Cardiac fibroblast (primary cell): ENCODE measurements at places on chromosomes 16 and 17.

GRCh38 chr16:72884037-72884436 lies 163.9 kb downstream of the ZFHX3 start:
- peak; percentile 47 for DNase-seq

GRCh38 chr16:19515757-19516156 lies 6.1 kb downstream of the GDE1 start:
- no peak for DNase-seq

DNA sequence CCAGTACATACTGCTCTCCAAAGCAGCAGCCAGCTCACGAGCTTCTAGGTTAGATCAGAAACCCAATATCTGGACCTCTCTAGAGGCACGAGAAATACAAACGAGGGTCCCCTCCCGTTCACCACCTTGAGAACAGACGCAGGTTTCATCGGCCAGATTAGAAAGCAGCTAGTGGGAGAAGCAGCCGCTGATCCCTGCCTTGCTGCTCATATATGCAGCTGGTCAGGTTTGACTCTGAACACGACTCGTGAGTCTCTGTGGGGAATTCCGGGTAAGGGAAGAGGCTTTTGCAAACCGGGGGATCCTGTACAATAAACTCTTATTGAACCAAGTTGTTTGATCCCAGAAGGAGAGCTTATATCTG lies 1.6 kb downstream of the VAT1L start:
- no peak for DNase-seq

- peak; percentile 52 for DNase-seq
Measured at GRCh38 chr17:78241277-78242023, 10.0 kb downstream of the TMEM235 start.

GRCh38 chr16:78844682-78845081 lies 745.2 kb downstream of the WWOX start:
- no peak for DNase-seq

DNA sequence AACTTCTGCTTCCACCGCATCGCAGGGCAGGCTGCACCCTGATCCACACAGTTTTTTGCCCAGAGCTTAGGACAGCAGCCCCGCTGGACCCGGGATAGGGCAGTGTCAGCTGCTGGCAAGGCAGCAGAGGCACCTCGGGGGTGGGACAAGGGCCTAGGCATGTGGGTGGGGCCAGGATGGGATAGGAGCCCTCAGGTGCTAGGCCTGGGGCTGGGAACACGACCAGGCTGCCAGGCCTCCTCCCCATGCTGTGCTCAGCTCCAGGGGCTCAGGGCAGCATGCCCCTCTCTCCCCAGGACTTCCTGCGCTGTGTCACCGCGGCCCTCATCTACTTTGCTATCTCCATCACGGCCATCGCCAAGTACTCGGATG lies 4.6 kb downstream of the CMTM3 start:
- no peak for DNase-seq

DNA sequence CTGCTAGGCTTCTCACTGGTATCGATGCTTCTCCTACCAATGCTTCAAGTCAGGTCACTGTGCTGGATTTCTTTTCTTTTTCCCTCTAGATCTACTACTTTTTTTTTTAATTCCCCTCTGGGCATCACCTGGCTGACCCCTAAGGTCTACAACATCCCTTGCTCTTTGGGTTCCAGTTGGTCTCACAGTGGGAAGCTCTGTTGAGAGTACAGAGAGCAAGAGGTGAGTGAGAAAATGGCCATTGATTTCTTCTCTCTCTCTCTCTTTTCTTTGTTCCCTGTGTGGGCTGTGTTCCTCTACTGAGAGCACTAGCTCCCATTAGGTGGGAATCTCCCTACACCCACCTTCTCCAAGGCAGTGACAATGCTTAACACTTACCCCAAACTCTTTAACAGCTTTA lies 413.4 kb downstream of the KCNJ2 start:
- no peak for DNase-seq

DNA sequence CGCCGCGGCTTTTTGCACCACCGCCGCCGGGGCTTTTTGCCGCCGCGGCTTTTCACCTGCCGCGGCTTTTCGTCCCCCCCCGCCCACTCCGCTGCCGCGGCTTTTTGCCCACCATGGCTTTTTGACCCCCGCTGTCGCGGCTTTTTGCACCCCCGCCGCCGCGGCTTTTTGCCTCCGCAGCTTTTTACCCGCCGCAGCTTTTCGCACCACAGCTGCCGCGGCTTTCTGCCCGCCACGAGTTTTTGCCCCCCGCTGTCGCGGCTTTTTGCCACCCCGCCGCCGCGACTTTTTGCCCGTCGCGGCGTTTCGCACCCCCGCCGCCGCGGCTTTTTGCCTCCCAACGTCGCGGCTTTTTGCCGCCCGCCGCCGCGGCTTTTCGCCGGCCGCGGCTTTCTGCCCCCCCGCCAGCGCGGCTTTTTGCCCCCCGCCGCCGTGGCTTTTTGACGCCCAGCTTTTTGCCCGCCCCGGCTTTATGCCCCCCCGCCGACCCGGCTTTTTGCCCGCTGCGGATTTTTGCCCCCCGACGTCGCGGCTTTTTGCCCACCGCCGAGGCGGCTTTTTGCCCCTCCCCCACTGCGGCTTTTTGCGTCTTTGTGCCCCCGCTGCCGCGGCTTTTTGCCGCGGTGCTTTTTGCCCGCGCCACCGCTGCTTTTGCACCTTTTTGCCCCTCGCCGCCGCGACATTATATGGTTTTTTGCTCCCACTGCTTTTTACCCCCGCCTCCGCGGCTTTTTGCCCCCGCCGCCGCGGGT lies 1343.6 kb downstream of the TP53TG3F start:
- DNase-seq, result no peak

- DNase-seq, result no peak
Measured at GRCh38 chr17:9150446-9151090, 129.3 kb downstream of the NTN1 start.

- DNase-seq, result no peak
Measured at GRCh38 chr17:52181782-52182181, 23.3 kb upstream of the CA10 start.

GRCh38 chr17:81393684-81394376 lies 1.4 kb upstream of the BAHCC1 start:
- peak; percentile 100 for DNase-seq

- DNase-seq, result no peak
Measured at GRCh38 chr16:53068423-53068833, 13.6 kb downstream of the CHD9 start.

DNA sequence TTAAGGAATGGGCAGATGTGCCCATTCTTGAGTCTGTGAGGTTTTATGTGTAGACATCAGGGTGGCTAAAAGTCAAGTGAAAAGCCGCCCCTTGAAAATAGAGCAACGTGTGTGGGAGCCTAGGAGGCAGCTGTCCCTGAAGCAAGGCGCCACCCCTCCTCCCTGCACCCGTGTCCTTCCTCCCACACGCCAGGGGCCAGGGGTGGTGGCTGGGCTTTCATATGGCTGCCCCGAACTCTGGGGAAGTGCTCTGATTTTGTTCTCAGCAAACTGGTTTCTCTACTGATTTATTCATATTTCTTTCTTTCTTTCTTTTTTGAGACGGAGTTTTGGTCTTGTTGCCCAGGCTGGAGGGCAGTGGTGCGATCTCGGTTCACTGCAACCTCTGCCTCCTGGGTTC lies 4.7 kb downstream of the ZNF750 start:
- DNase-seq, result no peak

DNA sequence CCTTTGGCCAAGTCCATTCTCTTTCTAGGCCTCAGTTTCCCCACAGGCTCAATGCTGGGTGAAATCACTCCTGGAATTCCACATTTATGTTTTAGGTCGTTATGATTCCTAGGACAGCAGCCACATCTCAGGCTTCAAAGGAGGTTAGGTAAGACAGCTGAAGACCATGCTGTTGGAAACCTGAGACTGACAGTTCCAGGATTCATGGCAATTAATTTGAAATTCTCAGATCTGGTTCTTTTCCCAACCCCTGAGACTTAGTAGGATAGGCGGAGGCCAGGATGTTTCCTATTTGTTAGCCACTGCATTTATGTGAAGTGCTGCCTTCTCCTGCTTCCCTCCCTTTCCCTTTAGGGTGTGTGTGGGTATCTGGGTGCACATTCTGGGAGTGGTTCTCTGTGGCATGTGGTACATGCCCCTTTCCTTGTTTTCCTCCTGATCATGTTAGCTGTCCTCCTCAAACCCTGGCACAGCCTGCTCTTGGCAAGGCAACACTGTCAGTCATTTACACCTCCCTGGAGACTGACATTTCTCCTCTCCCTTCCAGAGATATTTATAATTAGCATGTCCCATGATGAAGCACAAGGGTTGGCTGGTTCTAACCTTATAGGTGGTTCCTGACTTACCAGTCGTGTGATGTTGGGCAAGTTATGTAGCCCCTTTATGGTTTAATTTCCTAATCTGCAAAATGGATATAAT lies 91.4 kb upstream of the SALL1 start:
- DNase-seq, result no peak

GRCh38 chr17:77025781-77026180 lies 115.0 kb upstream of the SEC14L1 start:
- DNase-seq, result no peak

GRCh38 chr17:2084766-2085647 lies 30.1 kb downstream of the HIC1 start:
- peak; percentile 89 for DNase-seq

DNA sequence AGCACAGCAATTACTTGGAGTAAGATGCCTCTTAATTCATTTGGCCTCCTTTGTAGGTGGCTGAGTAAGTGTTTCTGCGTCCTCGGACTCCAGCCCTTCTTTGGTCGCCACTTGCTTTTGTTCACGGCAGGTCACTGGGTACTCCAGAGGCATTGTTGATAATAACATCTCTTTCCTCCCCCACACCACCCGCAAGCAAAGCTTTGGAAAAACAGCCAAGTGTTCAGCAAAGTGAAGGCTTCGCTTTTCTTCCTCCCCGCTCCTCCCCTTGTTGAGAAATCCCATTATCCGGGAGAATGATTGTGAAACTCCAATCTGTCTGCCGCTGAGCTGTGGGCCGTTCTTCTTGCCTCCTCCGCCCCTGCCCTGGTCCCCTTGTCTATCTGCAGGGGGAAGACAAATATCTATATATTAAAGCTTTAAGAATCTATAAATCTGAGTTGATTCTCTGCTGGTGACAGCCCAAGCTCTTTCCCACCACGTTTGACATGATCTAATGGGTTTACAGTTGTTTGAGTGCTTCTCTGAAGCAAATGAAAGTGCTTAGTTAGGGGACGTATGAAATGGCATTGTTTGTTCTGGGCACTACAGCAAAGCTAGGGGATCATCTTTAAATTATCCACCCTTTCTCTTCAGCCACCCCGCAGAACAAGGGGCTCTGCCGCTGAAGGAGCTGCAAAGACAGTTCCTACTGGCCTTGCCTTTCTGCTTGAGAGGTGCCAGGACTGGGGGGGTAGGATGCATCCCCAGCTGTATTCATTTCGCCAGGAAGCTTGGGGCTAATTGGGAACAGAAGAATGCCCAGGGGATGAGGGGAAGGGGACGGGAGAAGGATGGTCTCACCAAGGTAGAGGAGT lies 167.1 kb downstream of the CCDC182 start:
- DNase-seq, result peak; percentile 76

- DNase-seq, result no peak
Measured at GRCh38 chr17:34368946-34369500, 6.0 kb upstream of the CCL1 start.

GRCh38 chr17:57370037-57370581 lies 113.8 kb downstream of the MSI2 start:
- DNase-seq, result peak; percentile 81

DNA sequence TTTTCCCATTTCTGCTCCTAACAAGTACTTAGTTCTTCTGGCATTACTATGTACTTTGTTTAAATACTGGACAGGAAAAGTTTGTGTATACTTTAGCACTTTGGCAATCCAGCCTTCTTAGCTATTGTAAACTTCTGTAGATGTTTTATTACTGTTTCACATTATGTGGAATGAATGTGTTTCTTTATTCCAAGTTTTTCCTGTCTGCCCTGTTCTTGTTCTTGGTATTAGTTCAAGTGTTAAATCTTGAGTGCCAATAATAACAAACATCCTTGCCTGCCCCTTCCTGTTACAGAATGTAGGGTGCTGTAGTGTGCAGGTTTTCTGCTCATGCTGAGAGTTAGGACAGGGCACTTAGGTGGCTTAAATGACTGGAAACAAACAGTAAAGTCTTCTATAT lies 7.3 kb upstream of the CAPNS2 start:
- DNase-seq, result peak; percentile 65
